PC-9 (cell line): ENCODE measurements at places on chromosomes 13 and 19. TPM values are rescaled to one million over a fixed set of nuclear protein-coding genes. Genes with fewer than 3 reads are reported as not detected.

DNA sequence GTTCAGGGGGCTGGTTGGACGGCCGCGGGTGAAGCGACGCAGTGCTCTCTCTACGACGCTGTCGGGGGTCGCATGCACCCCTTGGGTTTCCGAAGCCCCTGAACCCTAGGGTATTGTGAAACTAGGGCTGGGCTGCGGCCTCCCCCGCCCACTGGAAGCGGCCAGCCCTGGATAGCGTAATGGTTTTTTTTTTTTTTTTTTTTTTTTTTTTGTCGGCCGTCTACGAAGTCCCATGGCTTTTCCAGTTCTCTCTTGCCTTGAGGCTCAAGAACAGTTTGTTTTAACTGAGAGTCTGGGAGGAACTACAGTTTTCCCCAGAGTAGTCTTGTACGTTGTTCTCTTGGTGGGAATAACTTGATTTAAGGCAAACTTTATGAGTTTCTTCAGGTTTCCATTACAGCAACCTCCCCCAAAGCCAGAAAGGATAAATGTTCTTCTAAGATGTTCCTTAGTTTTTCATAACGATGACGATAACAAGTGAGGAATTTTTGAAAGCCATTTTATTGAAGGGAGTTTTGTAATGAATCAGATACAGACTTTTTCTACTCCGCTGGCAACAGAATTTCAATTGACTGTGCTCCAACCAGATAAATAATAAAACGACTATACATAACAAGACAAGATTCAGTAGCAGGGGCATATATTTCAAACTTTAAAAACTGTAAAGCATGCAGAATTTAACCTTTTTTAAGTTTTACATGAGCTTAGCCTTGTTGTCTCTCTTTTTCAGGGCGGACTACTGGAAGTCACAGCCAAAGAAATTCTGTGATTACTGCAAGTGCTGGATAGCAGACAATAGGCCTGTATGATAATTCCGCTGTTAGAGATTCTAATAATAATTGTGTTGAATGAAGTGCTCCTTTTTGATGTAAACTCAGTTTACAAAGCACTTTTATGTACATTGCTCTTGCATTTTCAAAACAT lies 867 bp downstream of the WBP4 start:
- no peak for DNase-seq

GRCh38 chr13:71477735-71478134 lies 389.3 kb downstream of the DACH1 start:
- DNase-seq, result no peak

The LRP3 gene
- total RNA-seq, result 2.3 and 3.0 TPM in 2 replicates

DNA sequence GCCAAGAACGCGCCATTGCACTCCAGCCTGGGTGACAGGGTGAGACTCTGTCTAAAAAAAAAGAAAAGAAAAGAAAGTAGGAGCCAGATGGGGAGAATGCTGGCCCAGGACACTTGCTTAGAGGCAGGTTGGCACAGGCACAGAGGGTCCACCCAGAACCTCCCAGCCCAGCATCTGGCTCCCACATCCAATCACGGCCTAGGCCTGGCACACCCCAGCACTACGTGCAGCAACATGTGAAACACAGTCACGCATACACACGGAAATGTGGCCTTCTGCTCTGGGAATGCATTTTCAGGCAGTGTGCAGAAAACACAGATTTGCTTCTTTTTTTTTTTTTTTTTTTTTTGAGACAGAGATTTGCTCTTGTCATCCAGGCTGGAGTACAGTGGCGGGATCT lies 20.9 kb upstream of the FOSB start:
- DNase-seq, result no peak

GRCh38 chr13:35838356-35838755 lies 292.8 kb downstream of the DCLK1 start:
- no peak for DNase-seq

The SIGLEC11 gene
- total RNA-seq, result not detected in 2 replicates

DNA sequence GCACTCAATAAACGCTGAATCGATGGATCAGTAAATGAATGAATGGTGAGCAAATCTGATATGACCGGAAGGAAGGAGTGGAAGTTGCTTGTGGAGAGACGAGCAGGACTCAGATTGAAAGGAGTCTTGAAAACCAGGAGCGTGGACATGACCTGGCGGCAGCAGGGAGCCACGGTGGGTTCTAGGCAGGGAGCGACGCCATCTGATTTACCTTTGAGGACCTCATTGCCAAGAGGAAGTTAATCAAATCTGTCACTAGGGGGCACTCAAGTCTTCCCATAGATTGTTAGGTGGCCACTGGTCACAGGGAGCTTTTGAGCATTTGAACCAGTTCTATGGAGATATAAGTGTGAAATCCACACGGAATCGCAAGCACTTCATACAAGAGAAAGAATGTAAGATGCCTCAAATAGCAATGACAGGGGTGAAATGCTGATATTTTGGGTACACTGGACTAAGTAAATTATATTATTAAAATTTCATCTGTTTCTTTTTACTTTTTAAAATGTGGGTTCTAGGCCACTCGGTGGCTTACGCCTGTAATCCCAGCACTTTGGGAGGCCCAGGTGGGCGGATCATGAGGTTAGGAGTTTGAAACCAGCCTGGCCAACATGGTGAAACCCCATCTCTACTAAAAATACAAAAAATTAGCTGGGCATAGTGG lies 9.2 kb upstream of the FBN3 start:
- DNase-seq, result peak; percentile 75

The SWSAP1 gene
- total RNA-seq, result 4.6 and 4.8 TPM in 2 replicates

DNA sequence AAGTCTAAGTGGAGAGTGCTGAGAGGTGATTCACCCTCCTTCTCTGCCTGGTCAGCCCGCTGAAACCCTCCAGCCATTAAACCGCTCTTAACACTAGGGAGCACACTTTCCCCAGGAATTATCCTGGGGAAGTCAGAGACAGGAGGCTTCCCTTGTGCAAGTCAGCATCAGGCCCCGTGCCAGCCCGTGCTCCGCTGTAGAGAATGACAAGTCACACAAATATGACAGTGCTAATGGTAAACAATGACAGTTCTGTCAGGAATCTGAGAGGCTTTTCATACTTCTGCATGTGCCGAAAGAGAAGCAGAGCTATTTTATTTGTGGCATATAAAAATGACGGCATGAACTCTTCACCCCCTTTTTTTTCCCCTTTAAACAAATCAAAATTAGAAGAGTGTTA lies 816.9 kb upstream of the SLC10A2 start:
- DNase-seq, result peak; percentile 91

- DNase-seq, result no peak
These were observed 182.4 kb upstream of the UFM1 start for GRCh38 chr13:38167164-38167822.

DNA sequence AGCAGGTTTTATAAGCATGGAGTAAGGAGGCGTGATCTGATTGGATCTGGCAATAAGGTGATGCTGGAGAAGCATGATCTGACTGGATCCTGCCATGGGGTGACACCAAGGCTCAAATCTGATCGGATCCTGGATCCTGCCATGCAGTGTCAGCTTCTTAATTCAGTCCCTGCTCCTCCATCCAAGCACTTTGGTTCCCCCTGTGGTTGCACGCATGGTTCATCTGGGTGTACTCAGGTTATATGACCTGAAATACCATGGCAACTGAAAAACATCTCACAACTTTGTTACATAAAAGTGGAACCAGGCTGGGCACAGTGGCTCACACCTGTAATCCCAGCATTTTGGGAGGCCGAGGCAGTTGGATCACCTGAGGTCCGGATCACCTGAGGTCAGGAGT lies 17.6 kb upstream of the KLK4 start:
- peak; percentile 53 for DNase-seq

The B3GNT3 gene
- 47.7 and 65.9 TPM in 2 replicates for total RNA-seq

The ZNF600 gene
- 21.4 and 27.9 TPM in 2 replicates for total RNA-seq

GRCh38 chr13:75906315-75906714 lies 270.2 kb downstream of the LMO7 start:
- DNase-seq, result no peak

GRCh38 chr19:33194532-33194885 lies 379 bp downstream of the LRP3 start:
- no peak for DNase-seq

The CLDND2 gene
- 1.5 and 4.5 TPM in 2 replicates for total RNA-seq

The ARL11 gene
- total RNA-seq, result 3.5 and 3.7 TPM in 2 replicates

The ZNF878 gene
- 0.33 and 0.46 TPM in 2 replicates for total RNA-seq

The ZNF541 gene
- total RNA-seq, result not detected in 2 replicates

The FXYD7 gene
- total RNA-seq, result not detected in 2 replicates

GRCh38 chr13:72062566-72062965 lies 195.6 kb upstream of the DACH1 start:
- no peak for DNase-seq

DNA sequence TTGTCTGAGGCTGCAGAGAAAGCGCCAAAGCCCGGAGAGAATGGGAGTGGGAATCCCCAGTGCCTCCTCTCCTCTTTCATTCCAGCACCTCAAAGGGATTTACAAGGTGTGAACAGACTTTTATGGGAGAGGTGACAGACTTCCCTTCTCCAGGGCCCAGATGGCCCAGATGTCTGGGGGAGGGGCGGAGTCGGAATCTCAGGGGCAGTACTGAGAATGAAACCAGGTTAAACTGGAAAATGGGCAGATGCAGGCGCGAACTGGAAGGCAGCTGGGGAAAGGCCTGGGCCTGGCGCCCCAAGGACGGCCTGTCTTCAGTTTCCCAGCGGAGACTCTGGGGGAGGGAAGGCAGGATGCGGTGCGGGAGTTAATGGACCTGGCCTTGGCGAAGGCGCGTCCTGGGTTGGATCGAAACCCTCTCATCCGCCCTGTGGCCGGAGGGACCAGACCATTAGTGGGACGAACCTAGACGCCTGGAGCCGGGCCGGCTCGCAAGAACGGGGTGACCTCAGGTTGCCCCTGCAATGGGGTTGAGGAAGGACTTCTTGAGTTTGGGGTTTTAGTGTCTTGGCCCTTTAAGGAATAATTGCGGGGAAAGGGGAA lies 592 bp upstream of the TRIP10 start:
- no peak for DNase-seq
